Aorta (tissue), 5 donors: ENCODE measurements at places on chromosomes 5 and 9. TPM values are rescaled to one million over a fixed set of nuclear protein-coding genes. Genes with fewer than 3 reads are reported as not detected.

Gene KCNN2
- 0.32 TPM for total RNA-seq

Gene MEF2C
- 186 TPM for total RNA-seq

Gene SLC6A3
- 0.23 TPM for total RNA-seq

Gene NEUROG1
- not detected for total RNA-seq

Gene ARHGEF28
- total RNA-seq, result 27.8 TPM

Gene FBXL7
- 32.7 TPM for total RNA-seq
